IPS DF 6.9 (cell line): ENCODE measurements at places on chromosomes 2 and 18.

DNA sequence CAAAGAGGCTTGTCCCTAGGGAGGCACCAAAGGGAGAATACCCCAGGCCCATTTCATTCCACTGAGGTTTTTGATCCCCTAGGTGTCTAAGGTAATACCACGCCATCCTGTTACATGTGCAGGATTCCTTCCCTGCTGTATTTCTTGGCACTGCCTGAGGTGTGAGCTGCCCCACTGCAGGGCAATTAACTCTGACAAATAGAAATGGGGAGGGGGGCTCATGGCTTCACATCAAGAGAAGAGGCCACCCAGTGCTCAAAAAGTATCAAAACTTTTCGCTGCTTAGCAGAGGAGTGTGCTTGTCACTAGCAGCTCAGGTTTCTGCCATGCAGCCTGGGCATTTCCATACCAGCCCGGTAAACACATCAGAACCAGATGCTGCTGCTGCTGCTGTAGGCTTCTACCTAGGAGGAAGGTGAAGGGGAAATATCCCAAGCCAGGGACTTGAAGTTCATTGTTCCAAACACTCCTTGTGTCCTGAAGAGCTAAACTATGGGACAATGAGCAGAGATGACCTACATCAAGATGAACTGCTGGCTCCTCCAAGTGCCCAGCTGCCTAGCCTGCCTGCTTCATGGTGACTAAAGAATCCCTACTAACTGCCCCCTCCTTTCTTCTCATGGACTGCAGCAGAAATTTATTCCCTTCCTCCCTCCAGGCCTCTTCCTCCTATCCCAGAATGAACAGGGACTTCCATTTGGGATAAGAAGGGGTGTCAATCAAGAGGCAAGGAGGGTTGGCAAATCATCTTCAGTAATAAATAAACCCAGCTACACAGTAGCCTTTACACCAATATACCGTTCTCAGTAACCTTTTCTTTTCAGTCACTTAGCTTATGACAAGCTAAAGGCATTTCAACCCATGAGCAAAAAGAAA, 16.4 kb downstream of the POU3F3 start:
- H3K4me3 ChIP-seq = no peak overlapping the region
- peaks cover 81% of the 10 kb centered on the region for H3K27me3 ChIP-seq
- DNase-seq = no peak
- H3K4me1 ChIP-seq = peaks cover 10% of the 10 kb centered on the region
- H3K36me3 ChIP-seq = no peaks in the 10 kb centered on the region

GRCh38 chr2:133591164-133591563, 22.9 kb upstream of the NCKAP5 start:
- H3K27me3 ChIP-seq = no peaks in the 10 kb centered on the region
- no peak overlapping the region for H3K4me3 ChIP-seq
- H3K4me1 ChIP-seq = no peaks in the 10 kb centered on the region
- H3K27ac ChIP-seq = no peak overlapping the region
- no peaks in the 10 kb centered on the region for H3K36me3 ChIP-seq

DNA sequence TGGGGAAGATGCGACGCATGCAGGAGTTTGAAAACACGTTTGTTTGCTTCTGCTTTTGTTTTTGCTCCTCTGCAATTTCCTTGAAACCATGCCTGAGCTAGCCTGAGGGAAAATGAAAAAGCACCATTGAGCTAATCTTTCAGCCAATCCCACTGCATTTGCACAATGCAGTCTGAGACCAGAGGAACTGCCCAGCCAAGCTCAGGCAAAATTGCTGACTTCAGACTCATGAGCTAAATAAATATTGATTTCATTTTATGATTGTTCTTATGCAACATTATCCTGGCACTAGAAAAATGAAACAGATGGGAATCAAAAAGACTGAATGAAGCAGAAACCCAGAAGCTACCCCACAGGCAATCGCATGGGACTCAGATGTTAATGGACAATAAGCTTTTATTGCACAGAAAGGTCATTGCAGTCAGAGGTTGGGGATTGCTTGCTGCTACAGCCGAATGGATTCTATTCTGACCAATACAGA, 37.0 kb downstream of the TPRKB start:
- H3K4me3 ChIP-seq = no peak overlapping the region
- no peaks in the 10 kb centered on the region for H3K4me1 ChIP-seq
- H3K27ac ChIP-seq = no peak overlapping the region
- no peak for DNase-seq
- H3K27me3 ChIP-seq = no peaks in the 10 kb centered on the region

DNA sequence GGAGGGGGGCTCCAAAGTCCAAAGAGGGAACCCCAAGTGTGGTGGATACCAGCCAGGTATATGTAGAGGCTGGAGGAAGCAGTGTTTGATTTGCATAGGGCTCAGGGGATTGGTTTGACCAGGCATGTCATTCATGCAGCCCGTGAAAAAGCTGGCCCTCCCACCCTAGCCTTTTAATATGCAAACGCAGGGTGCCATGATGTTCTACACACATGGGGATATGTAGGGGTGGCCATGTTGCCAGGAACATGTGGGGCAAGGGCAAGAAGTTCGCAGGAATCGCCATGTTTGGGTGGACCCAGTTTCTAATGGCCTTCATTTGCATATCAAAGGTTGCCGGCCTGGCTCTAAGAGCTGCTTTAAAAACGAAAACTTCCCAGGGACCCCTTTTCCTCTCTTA, 33.6 kb downstream of the B3GNT7 start:
- no peak overlapping the region for H3K27ac ChIP-seq
- no peaks in the 10 kb centered on the region for H3K27me3 ChIP-seq
- no peak for DNase-seq
- H3K4me1 ChIP-seq = no peaks in the 10 kb centered on the region
- H3K36me3 ChIP-seq = no peaks in the 10 kb centered on the region

GRCh38 chr2:88481691-88482336, 29.3 kb upstream of the FOXI3 start:
- no peaks in the 10 kb centered on the region for H3K27me3 ChIP-seq
- no peak overlapping the region for H3K27ac ChIP-seq
- H3K4me3 ChIP-seq = no peak overlapping the region
- no peak for DNase-seq

DNA sequence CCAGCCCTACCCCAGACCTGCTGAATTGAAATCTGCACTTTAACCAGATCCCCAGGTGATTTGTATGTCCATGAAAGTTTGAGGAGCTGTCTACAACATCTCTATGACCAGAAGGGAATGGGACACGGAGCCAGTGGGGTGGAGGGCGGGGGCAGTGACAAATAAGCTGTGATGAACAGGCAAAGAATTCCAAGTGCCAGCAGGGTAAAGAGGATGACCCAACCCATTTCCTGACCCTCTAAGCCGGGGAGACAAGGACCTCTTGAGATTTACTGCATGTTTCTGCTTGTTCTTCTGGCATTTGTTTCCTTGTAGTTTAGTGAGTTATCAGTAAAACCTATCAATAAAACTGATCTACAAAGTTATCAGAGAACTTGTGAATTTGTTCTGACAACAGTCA, 8.7 kb downstream of the TET3 start:
- DNase-seq = no peak
- no peaks in the 10 kb centered on the region for H3K36me3 ChIP-seq
- no peak overlapping the region for H3K4me3 ChIP-seq
- H3K27ac ChIP-seq = no peak overlapping the region
- no peaks in the 10 kb centered on the region for H3K27me3 ChIP-seq

GRCh38 chr2:45765007-45765727, 113.7 kb downstream of the PRKCE start:
- no peak for DNase-seq
- H3K4me3 ChIP-seq = no peak overlapping the region
- H3K36me3 ChIP-seq = no peaks in the 10 kb centered on the region
- no peak overlapping the region for H3K27ac ChIP-seq
- no peaks in the 10 kb centered on the region for H3K27me3 ChIP-seq
- no peaks in the 10 kb centered on the region for H3K4me1 ChIP-seq

GRCh38 chr18:44896846-44897245, 216.2 kb downstream of the SETBP1 start:
- no peaks in the 10 kb centered on the region for H3K27me3 ChIP-seq
- H3K4me1 ChIP-seq = no peaks in the 10 kb centered on the region
- H3K27ac ChIP-seq = no peak overlapping the region
- H3K36me3 ChIP-seq = no peaks in the 10 kb centered on the region
- H3K4me3 ChIP-seq = no peak overlapping the region

GRCh38 chr2:43001055-43001378, 208.6 kb upstream of the HAAO start:
- 0 out of 2 replicates have a peak, but pooled peaks cover 1% of the 10 kb centered on the region for H3K4me1 ChIP-seq
- H3K27me3 ChIP-seq = no peaks in the 10 kb centered on the region
- no peak overlapping the region for H3K4me3 ChIP-seq
- H3K36me3 ChIP-seq = 0 out of 2 replicates have a peak, but pooled peaks cover 2% of the 10 kb centered on the region
- no peak for DNase-seq
- no peak overlapping the region for H3K27ac ChIP-seq
